ENCODE measurements at places on chromosomes 16 and 17.
A peak's percentile ranks its signal among the peaks of the same experiment; 100 is the strongest.

DNA sequence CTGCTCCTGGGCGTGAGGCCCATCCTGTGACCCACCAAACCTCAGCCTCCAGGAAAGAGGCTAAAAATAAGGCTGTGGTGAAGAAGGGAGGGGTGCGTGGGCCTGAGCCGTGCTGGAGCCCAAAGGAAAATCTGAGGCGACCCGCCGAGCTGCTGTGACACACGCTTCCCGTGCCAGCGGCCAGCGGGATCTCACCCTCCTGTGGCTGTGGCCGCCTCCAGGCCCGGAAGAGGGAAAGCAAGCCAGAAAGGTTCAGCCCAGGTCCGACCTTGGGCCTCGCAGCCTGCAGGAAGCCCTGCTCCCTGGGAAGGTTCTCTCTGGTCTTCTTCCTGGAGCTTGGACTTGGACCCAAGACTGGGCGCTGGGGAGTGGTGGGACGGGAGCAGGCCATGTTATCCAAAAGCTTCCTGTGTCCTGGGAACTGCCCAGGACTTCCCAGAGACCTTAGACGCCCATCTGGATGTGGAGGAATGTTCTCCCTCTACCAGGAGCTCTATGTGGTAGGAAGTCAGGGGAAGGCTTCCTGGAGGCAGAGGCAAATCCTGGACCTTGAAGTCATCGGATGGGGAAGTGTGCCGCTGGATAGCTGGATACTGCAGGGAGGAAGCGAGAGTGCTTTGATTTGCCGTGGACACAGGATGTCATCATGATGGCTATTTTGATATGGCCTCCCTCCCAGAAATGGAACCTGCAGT, 11.4 kb downstream of the SPNS2 start:
- DNase-seq = no peak

DNA sequence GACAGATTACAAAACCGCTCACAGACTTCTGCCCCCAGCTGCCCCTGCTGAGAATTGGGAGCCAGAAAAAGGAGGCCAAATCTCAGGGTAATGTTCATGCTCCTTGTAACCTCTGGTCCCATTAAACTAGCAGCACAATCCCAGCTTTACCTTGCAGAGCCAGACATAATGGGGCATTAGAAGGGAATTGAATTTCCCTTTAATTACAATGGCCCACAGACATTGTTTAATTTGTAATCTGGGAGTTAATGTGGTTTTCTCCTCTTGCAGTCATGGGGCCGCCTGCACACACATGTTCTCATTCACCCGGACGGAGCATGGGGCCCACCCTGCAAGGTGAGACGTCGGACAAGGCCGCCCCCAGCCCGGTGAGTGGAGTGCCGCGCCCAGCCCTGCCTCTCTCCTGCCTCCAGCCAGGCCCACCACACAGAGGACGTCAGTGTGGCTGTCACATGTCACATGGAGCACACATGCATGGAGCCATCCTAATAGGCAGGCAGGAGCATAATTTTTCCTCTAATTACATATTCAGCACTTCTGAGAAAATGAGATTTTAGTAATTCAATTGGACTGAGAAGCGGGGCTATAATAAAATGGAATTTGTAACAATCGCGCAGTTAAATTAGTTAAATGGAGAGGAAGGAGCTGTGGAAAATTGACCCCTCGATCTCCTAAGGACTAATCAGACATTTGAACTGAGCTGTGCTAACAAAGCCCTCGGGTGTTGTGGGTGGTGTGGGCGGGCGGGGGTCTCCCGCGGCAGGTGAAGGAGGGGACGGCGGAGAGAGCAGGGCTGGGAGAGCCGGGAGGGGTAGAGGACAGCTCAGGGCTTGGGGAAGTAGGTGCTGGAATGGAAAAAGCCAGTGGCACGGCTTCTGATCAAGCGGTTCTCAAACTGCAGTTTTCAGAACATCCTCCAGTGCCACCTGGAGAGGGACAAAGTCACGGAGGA, 87.7 kb downstream of the ENGASE start:
- DNase-seq = no peak

DNA sequence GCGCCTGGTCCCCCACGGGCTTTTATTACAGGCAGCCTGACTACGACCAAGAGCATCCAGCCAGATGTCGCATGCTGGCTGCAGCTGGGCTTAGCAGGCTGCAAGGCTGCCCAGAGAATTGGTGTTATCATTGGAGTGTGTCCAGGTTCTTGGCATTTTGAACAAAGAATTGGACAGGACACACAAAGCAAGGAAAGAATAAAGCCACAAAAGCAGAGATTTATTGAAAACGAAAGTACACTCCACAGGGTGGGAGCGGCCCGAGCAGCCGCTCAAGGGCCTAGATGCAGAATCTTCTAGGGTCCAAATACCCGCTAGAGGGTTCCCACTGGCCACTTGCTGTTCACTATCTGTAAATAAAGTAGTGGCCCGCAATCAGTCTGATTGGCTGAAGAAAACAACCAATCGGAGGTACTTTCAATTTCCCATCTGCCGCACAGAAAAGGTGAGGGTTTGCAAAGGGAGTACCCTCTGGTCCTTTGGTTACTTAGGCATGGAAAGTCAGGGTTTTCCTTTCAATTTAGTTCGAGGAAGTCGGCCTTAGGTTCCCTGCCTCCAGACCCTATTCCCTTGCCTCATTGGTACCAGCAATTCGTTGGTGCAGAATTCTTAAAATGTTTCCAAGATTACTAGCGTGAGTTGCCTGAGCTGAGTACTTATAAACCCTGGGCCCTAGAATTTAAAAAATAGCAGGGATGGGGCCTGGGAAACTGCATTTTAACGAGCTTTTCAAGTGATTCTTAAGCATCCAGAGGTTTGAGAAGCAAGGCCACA, 38.5 kb upstream of the CNEP1R1 start:
- DNase-seq = no peak

DNA sequence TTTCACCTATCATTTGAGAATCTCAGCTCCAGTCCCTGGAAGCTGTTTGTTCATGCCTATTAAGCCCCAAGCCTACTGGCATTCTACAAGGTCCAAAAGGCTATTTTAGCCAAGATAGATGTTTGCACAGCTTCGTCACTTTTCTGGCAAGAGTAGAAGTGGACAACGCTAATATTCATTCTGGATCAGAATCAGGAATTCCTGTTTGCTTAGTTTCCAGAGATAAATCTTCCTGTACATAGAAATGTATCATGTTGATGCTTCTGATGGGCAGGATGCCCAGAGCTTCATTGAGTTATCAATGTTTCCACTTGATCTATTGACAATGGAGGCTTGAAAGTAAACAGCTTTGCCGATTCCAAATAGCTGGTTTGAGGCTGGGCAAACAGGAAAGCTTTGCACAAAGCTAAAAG, 260.7 kb upstream of the CA10 start:
- no peak for DNase-seq

GRCh38 chr17:17377071-17377967, 74.1 kb downstream of the NT5M start:
- no peak for DNase-seq

DNA sequence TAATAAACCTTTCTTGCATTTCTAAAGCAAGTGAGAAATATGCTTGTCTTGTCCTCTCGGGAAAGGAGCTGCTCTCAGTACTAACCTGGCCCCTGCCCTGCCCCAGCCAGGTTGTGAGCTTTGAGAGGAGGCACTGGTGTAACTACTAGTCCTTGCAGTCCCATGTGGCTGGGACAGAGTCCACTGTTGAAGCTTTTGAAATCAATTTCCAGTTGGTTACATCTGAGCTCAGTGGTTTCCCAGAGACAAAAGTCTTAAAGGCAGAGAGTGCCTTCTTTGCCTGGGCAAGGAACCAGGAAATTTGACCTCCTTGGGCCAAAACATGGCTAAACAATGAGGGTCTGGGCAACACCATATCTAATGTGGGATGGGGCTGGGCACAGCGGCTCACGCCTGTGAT, 48.7 kb downstream of the GSG1L start:
- no peak for DNase-seq

DNA sequence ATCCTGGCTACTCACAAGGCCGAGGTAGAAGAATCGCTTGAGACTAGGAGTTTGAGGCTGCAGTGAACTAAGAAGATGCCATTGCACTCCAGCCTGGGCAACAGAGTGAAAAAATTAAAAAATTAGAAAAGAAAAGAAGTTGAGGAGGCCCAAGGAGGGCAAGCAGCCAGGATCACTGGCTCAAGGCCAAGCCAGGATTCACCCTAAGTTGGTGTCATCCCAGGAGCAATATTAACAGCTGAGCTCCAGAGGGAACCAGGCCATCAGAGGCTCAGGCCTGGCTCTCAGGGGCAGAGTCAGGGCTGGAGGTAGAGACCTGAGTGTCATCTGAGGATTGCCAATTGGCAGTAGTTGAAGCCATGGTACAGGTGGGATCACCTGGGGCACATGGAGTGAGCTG, 20.7 kb downstream of the DRC3 start:
- DNase-seq = no peak

DNA sequence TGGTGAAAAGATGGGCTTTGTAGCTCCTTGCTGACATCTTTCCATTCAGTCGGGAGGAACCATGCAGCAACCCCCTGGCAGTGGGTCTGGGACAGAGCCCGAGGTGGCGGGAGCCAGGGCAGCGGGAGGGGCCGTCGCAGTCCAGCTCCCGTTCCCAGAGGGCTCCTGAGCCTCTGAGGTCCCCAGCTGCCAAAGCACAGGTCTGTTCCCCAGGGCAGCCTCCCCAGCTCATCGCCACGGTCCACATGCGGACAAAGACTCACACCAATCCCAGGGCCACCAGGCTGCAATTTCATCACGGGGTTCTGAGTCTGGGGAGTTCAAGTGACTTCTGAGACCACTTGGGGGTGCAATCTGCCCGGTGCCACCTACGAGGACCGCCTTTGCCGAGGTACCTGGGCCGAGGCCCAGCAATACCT, 196.0 kb downstream of the RBFOX3 start:
- DNase-seq = no peak

- no peak for DNase-seq
These were observed 117.9 kb upstream of the AXIN2 start for GRCh38 chr17:65679165-65679845.

- no peak for DNase-seq
These were observed 464.5 kb downstream of the WWOX start for GRCh38 chr16:78563905-78564304.

GRCh38 chr16:75774197-75774596, 47.9 kb upstream of the CPHXL start:
- no peak for DNase-seq

DNA sequence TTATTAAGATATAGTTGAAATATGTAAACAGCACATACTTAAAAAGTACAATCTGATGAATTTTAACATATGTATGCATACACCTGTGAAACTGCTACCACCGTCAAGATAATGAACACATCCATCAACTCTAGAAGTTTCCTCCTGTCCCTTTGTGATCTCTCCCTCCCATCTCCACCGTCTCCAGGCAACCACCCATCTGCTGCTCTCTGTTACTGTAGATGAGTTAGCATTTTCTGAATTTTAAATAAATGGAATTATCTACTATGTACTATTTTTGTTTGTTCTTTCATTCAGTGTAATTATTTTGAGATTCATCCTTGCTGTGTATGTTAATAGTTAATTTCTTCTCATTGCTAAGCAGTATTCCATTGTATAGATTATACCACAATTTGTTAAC, 40.2 kb upstream of the SMPD3 start:
- DNase-seq = no peak

GRCh38 chr17:10512856-10513255, 5.5 kb downstream of the MYH1 start:
- DNase-seq = no peak

GRCh38 chr17:79082311-79083190, 7.9 kb downstream of the ENGASE start:
- no peak for DNase-seq

- DNase-seq = no peak
These were observed 5.6 kb downstream of the IL4R start for GRCh38 chr16:27319257-27319965.

GRCh38 chr17:2905269-2905668, 109.0 kb downstream of the RAP1GAP2 start:
- no peak for DNase-seq

- DNase-seq = no peak
These were observed 67.9 kb downstream of the CEP95 start for GRCh38 chr17:64574646-64575045.

DNA sequence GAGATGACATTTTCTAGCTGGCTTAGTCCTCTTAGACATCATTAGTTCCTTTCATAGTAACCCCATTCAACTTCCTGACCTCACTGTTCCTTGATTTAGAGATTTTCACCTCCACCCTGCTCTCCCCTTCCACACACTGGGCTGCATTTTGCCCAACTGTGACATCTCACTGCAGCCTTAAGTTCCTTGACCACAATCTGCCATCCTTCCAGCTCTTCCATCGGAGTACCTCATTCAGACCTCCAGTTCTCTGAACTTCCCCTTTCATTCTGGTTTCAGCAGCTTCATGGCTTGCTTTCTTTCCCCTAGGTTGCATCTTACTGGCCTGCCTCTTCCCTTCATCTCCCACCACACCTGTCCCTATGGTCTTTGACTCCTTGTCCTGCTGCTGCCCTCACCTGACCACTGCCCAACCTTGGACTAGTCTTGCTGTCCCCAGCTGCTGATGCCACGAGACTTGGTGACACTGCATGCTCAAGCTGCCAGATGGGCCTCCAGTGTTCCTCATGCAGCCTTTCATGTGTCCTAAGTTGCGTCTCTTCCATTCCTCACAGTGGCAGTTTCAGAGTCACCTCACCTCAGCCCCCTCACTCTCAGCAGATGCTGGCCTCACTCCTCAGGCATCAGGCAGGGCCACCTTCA, 40.8 kb downstream of the NUP88 start:
- DNase-seq = no peak

DNA sequence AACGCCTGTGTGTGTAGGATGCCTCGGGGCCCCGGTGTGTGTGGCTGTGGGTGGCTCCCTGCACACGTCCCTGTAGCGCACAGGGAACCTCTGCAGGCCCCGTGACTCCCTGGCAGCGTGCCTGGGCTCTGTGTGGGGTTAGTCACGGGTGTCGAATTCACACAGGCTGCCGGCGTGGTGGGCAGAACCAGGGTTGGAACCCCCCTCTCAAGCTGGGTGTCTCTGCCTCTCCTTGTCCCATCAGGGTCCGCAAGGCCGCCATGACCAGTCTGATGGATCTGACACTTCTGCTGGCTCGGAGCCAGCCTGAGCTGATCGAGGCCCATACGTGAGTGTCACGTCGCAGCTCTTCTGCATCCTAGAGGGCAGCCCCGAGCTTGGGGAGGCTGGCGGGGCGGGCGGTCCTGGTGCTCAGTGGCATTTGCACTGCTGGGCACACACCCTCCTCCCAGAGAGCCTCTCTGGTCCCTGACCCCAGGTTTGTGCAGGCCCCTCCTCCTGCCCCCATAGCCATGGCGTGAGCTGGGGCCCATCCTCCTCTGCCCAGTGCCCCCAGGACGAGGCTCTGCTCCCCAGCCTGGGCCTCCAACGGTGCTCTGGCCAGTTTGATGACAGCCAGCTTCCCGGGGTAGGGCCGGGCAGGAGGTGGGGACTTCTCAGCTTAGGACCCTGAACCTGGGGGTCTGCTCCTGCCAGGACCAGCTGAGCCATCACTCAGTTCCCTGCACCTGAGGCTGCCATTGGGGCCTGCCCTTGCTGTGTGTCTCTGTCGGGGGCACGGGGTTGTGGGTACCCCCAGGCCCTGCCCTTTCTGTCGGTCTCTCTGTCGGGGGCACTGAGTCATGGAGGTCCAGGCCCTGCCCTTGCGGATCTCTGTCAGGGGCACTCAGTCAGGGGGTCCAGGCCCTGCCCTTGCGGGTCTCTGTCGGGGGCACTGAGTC, 88.1 kb upstream of the ZNF750 start:
- no peak for DNase-seq

GRCh38 chr16:51500306-51500705, 349.2 kb upstream of the SALL1 start:
- DNase-seq = peak; percentile 34

GRCh38 chr16:17836868-17837602, 366.3 kb upstream of the XYLT1 start:
- DNase-seq = peak; percentile 85
